Kidney (tissue), 22 donors: ENCODE measurements at places on chromosomes 3 and 15. TPM values are rescaled to one million over a fixed set of nuclear protein-coding genes. Genes with fewer than 3 reads are reported as not detected.

DNA sequence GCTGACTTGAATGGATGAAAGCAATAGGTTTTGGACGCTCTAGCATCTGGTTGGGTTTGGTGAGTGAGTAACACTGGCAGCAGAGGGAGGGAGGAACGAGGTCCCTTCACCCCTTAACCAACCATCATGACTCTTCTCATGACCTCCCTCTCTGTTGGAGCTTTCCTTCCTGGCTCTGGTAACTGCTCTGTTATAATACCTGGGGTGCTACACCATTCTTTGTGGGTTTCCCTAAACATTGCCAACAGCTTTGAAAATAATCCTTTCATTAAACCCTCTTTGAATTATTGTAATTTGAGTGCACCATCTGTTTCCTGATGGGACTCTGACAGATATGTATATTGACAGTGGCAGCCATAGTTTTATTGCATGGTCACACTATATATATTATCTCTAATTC, 146.2 kb upstream of the PTPRG start:
- no peak for DNase-seq

- DNase-seq = no peak
Observed at GRCh38 chr3:83715307-83715706, 1243.5 kb upstream of the CADM2 start.

DNA sequence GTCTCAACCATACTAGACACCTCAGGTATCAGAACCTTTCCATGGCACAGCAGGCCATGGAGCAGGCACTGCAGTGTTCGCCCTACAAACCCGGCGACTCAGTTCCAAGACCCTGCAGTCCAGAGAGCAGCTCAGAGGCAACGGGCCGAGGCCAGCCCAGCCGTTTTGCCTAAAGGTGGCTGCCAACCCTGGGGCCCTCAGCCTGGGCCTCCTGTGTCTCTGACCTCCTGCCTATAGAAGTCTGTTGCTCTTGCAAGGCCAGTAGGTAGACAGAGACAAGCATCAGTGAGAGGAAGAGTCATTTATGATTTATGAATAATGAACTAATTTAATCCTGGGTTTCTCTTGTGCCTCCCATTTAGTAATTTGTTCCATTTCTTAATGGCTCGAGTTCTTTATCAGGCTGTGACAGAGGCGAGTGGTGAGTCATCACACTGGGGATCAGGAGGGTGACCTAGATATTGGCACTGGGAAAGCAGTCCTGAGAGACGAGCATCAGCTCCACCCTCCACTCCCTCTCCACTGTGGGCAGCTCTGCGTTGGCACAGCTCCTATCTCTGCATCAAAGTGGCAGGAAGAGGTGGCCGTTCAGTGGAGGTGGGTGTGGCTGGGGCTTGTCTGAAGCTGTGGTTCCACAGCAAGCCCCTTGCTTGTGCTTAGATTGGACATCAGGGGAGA, 79.8 kb downstream of the ABHD5 start:
- no peak for DNase-seq

DNA sequence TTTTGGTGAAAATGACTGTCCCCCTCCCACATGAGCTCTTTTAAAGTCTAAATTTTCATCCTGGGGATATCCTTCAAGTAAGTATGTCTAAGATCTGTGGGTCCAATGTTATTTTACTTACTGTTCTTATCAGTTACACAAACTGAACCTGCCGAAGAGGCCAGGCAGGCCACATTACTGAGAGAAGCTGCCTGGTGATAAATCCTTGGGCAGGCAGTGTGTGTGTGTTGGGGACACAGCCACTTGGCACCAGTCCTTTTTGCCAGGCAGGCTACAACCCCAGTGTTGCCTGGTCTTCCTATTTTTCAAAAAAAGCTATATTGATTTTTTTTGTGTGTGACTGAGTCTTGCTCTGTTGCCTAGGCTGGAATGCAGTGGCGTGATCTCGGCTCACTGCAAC, 50.6 kb upstream of the RASA2 start:
- DNase-seq = no peak

DNA sequence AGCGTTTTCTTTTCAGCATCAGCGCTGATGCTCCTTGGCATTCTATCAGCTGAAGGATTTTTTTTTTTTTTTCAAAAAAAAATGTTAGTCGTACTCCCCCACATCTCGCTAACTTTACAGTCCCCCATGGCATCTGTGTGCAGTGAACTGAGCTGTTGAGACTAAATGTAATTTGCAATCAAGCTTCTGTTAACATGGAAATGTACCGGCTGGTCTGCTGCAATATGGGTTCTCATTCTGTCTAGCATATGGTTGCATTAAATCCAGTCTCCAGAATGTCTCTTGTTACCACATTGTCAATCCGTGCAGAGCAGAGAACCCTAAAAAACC, 32.2 kb upstream of the TPRG1 start:
- peak; percentile 20 for DNase-seq

GRCh38 chr3:48370333-48370713, 1.7 kb upstream of the FBXW12 start:
- no peak for DNase-seq

GRCh38 chr3:28544236-28544635, 195.6 kb upstream of the AZI2 start:
- no peak for DNase-seq

DNA sequence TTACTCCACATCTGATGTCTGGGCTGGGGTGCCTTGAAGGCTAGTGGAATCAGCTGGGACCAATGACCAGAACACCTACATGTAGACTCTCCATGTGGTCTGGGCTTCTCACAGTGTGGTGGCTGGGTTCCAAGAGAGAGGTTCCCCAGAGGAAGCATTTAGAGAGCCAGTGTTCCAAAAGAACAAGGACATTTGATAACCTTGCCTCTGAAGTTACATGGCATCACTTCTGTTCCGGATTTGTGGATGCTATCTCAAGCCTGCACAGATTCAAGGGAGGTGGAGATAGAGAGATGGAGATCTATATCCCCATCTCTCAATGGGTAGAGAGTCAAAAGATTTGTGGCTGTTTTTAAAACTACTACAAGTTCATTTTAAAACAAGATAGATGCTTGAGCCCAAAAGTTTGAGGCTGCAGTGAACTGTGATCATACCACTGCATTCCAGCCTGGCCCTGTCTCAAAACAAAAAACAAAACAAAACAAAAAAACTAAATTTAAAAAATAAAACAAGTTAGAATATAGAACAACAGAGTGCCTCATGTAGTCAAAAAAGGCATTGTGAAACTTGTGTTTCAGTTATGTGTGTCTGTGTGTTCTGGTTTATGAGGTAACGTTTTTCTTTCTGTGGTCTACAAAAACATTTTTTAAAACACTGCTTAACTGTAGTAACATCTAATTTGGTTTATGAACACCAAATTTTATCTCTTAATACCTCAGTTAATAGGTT, 44.8 kb downstream of the PDE8A start:
- no peak for DNase-seq

DNA sequence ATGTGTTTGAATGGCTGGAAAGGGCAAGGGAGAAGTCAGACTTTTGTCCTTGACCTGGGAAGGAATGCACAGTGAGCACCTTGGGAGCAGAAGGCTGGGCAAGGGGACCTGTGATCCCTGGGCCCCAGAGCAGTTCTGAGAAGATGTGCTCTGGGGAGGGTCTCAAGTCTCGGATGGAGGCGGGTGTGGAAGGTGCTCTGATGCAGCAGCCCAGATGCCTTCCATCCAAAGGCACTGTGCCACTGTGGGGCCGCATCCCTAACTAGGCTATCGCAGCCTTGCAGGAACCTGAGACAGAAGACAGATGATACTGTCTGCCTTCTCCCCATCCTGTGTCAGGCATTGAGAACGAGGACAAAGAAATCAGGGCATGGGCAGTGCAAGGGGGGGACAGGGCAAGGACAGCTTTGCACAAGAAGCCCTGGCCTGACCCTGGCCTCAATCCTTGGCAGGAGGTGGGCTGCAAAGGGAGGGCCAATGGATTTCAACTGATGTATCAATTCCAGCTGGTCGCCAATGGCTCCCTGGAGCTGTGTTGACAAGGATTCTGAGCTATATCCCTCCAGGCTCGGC, 14.6 kb upstream of the PRKCD start:
- DNase-seq = peak; percentile 42

DNA sequence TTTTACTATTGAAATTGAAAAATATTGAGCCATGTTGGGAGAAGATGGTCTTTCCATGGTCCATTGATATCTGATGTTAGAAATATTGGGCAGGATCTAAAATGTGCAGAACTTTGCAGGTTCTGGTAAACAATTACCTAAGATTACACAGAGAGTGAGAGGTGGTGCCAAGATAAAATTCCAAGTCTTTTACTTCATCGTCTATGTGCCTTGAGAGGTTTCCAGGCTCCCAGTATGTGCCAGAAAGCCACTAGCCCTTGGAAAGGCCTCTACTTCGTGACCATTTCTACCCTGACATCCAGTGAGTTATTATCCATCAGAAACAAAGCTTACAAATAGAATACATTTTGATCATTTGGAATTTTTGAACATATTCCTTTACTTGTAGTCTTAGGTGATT, 27.6 kb downstream of the CD200 start:
- no peak for DNase-seq

DNA sequence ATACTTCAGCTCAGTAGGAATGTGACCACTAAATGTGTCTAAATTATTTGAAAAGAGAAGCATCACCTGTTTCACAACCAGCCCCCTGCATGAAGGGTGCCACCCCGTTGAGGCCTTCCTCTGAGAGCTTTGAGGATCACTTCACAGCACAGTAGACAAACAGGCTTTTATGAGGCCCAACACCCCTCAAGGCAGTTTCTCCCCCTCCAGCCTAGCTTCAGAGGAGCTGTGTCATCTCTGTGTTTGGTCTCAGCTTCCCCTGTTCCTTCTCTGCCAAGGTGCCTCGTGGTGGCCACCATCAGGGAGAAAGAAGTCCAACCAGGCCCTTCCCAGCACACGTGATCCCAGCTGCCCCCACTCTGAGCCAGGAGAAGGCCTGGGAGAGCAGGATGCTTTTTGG, 21.6 kb upstream of the DUSP7 start:
- DNase-seq = no peak

DNA sequence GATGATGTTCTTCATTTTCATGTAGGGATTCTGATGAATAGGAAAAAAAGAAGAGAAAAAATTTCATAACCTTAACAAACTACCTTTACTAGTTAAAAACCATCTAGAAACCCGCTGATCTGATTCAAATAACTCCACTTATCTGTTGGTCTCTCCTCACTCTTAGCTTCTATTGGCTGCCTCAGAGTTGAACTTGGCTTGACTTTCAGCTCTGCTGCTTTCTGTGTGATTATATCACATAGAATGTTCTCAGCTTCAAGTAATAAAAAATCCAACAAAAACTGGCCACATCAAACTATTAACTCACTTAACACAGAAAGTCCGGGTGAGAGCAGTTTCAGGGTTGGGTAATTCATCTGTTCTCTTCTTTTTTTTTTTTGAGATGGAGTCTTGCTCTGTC, 126.8 kb upstream of the RASGRP1 start:
- no peak for DNase-seq

- no peak for DNase-seq
Observed at GRCh38 chr15:51403072-51403878, 61.8 kb downstream of the GLDN start.

DNA sequence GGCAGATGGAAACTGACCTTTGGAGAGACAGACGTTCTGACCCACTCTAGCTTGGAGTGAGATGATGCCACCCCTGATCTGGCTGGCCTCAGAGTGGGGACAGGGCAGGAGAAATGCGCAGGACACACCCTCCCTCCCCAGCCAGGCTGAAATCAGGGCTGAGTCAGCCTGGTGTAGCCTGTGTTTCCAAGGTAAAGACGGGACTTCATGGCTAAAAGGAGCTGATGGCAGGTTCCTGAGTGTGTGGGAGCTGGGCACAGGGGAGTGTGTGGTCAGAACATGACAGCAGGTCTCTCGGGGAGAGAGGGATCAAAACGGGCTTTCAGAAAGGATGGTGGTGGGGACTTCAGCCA, 14.6 kb upstream of the POLG start:
- no peak for DNase-seq

DNA sequence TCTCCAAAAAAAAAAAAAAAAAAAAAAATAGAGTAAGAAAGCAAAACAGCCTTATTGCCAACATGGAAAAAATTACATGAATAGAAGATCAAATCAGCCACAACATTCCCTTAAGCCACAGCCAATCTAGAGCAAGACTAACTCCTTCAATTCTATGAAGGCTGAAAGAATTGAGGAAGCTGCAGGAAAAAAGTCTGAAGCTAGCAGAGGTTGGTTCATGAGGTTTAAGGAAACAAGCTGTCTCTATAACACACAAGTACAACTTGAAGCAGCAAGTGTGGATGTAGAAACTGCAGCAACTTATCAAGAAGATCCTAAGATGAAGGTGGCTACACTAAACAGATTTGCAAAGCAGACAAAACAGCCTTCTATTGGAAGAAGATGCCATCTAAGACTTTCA, 9.3 kb downstream of the PARL start:
- DNase-seq = no peak

DNA sequence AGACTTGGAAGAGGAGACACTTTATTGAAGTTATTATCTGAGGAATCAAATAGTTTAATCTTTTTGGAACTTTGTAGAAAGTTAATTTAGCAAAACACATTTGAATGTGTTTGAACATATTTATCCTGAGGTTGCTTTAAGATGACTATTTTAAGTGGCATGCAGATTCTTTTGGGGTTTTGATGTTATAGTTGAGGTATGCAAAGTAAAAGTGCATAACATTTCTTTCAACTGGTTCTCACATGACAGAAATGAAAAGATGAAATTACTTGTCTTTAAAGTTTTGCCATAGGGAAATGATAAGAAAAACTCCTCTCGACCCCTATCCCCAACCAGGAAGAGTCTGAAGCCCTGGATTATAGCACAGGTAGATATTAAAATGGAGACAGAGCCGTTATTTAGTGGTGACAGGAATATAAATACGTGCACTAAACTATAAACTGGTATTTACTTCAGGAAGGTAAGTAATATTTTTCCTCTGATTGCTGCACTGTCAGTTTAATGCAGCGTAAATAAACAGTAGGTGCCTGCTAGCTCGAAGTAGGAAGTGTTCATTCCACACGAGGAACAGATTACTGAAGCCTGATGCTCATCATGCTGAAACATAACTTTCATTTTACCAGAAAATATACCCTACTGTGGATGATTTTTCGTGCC, 15.1 kb upstream of the SATB1 start:
- DNase-seq = no peak

The PTH1R gene
- total RNA-seq = 286 TPM

The PCBP4 gene
- 31.7 TPM for total RNA-seq

The GCSAM gene
- total RNA-seq = 0.88 TPM

The GPR149 gene
- total RNA-seq = not detected

The SOX14 gene
- not detected for total RNA-seq

The GOLGA6L22 gene
- not detected for total RNA-seq

The HCN4 gene
- 0.50 TPM for total RNA-seq

The SCN10A gene
- not detected for total RNA-seq

The POLQ gene
- 0.35 TPM for total RNA-seq

The SENP2 gene
- total RNA-seq = 29.6 TPM

The SPESP1 gene
- total RNA-seq = 4.1 TPM

The INKA1 gene
- total RNA-seq = 6.3 TPM
